ENCODE measurements at places on chromosomes 2 and 18. TPM values are rescaled to one million over a fixed set of nuclear protein-coding genes. Genes with fewer than 3 reads are reported as not detected.

Gene SLC11A1
- polyA plus RNA-seq = 8.0 TPM

Gene UPP2
- not detected for polyA plus RNA-seq

Gene NR4A2
- 1.1 TPM for polyA plus RNA-seq

Gene ERBB4
- polyA plus RNA-seq = 1.4 TPM

Gene G6PC2
- polyA plus RNA-seq = not detected

Gene IRS1
- 5.6 TPM for polyA plus RNA-seq
